ENCODE measurements at places on chromosomes 3 and 15.

DNA sequence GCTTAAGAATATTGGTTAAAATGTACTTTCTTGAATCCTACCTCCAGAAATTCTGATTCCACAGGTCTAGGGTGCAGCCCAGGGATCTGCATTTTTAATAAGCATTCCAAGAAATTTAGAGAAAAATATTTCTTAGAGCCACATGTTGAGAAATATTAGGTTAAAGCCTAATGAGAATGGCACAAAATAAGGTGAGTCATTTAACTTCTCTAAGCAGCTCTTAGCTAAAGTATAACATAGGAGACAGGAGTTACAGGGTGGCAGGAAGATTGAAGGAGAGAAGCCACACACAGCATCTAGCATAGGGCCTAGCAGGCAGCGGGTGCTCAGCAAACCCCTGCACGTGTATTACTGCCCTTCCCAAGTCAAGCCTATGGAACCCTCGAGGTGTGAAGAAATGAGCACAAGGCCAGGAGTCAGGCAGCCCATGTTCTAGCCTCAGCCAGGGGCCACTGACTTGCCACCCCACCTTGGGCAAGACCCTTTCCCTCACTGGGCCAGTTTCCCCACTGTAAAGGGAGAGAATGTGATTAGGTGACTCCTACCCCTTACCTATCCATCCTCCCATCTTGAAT, 197.1 kb upstream of the TLE3 start:
- no peak for DNase-seq
- H3K36me3 ChIP-seq, result no peaks in the 10 kb centered on the region
- H3K4me1 ChIP-seq, result no peaks in the 10 kb centered on the region
- H3K27me3 ChIP-seq, result no peaks in the 10 kb centered on the region
- no peak overlapping the region for H3K27ac ChIP-seq
- no peak overlapping the region for H3K4me3 ChIP-seq

- DNase-seq, result no peak
- no peaks in the 10 kb centered on the region for H3K4me1 ChIP-seq
- no peaks in the 10 kb centered on the region for H3K36me3 ChIP-seq
- no peak overlapping the region for H3K27ac ChIP-seq
- no peaks in the 10 kb centered on the region for H3K27me3 ChIP-seq
- H3K4me3 ChIP-seq, result no peak overlapping the region
These were observed 31.7 kb upstream of the CMTM7 start for GRCh38 chr3:32359766-32360492.

DNA sequence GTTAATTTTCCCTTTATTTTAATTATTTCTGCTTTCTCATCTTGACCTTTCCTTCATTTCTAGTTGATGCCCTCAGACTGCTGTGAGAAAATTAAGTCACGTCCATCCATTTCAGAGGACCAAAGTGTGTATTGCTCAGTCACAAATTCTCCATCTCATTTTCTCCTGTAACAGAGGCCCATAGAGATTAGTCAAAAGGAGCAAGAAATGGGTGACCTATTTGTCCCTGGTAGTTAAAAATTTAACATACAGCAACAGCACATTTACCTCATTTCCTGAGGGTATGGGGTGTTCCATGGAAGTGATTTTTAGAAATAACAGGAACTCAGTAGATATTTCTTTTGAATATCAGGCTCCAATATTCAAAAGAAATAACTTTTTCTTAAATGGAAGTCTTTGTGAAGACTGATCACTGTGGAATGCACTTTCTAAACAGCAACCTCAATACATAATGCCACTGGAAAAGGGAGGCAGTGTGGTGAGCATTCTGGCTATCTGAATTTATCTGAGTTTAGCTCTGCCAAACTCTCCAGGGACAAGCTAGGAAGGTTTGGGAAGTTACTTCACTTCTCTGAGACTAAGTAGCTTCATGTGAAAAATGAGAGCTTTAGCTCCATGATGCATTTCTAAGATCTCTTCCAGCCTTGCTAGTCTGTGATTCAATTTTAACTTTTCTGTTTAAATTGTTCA, 808.2 kb downstream of the SQOR start:
- no peak overlapping the region for H3K27ac ChIP-seq
- H3K36me3 ChIP-seq, result no peaks in the 10 kb centered on the region
- H3K4me1 ChIP-seq, result no peaks in the 10 kb centered on the region
- H3K27me3 ChIP-seq, result no peaks in the 10 kb centered on the region
- no peak for DNase-seq
- no peak overlapping the region for H3K4me3 ChIP-seq

- H3K4me1 ChIP-seq, result no peaks in the 10 kb centered on the region
- no peak overlapping the region for H3K4me3 ChIP-seq
- H3K36me3 ChIP-seq, result no peaks in the 10 kb centered on the region
These were observed 118.3 kb upstream of the FOXB1 start for GRCh38 chr15:59885832-59886231.

GRCh38 chr3:134341389-134341788, 32.9 kb downstream of the AMOTL2 start:
- H3K27me3 ChIP-seq, result no peaks in the 10 kb centered on the region
- no peak overlapping the region for H3K4me3 ChIP-seq
- H3K27ac ChIP-seq, result no peak overlapping the region
- no peaks in the 10 kb centered on the region for H3K4me1 ChIP-seq
- no peak for DNase-seq

DNA sequence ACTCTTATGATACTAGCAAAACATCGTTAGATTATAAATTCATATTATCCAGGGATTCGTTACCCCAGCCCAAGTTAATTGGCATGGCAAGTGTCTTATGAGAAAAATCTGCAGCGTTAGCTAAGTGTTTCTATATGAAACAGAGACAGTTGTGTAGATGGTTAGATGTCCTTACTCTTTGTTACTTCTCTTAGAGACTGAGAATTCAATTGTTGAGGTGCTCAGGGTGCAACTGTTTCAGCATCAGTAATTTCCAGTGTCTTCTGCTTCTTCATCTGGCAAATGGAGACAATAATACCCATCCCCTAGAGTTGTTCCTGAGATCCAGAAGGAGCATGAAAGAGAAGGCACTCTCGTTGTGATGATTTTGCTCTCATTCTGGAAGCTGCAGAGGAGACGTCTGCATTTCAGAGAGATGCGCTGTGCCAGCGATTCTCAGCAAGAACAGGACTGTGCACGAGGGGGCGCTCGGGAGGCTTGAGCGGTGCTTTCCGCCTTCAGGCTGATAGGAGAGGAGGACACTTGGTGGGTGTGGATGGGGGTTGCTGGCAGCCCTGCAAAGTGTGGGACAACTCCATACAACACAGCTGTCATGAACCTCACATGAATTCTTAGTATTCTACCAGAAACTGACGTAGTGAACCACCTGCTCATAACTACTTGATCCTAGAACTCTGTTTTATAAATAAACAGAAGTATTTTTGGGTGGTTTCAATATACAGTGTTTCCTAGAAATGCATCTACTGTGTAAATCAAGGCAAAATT, 39.7 kb upstream of the SPSB4 start:
- no peak overlapping the region for H3K27ac ChIP-seq
- DNase-seq, result peak; percentile 63
- no peaks in the 10 kb centered on the region for H3K36me3 ChIP-seq
- H3K27me3 ChIP-seq, result no peaks in the 10 kb centered on the region
- H3K4me3 ChIP-seq, result no peak overlapping the region

- no peaks in the 10 kb centered on the region for H3K36me3 ChIP-seq
- H3K27me3 ChIP-seq, result no peaks in the 10 kb centered on the region
- H3K4me3 ChIP-seq, result no peak overlapping the region
- DNase-seq, result no peak
These were observed 25.1 kb downstream of the ALDH1L1 start for GRCh38 chr3:126155280-126155640.

GRCh38 chr3:76349715-76350480, 564.5 kb upstream of the ZNF717 start:
- no peak overlapping the region for H3K27ac ChIP-seq
- no peak for DNase-seq
- no peak overlapping the region for H3K4me3 ChIP-seq
- H3K36me3 ChIP-seq, result no peaks in the 10 kb centered on the region
- no peaks in the 10 kb centered on the region for H3K27me3 ChIP-seq

- no peaks in the 10 kb centered on the region for H3K27me3 ChIP-seq
- H3K36me3 ChIP-seq, result no peaks in the 10 kb centered on the region
- peak overlapping the region; percentile 65 for H3K4me3 ChIP-seq
- H3K27ac ChIP-seq, result peak overlapping the region; percentile 95
- DNase-seq, result peak; percentile 57
These were observed 624 bp downstream of the AKAP13 start for GRCh38 chr15:85380812-85381642.

DNA sequence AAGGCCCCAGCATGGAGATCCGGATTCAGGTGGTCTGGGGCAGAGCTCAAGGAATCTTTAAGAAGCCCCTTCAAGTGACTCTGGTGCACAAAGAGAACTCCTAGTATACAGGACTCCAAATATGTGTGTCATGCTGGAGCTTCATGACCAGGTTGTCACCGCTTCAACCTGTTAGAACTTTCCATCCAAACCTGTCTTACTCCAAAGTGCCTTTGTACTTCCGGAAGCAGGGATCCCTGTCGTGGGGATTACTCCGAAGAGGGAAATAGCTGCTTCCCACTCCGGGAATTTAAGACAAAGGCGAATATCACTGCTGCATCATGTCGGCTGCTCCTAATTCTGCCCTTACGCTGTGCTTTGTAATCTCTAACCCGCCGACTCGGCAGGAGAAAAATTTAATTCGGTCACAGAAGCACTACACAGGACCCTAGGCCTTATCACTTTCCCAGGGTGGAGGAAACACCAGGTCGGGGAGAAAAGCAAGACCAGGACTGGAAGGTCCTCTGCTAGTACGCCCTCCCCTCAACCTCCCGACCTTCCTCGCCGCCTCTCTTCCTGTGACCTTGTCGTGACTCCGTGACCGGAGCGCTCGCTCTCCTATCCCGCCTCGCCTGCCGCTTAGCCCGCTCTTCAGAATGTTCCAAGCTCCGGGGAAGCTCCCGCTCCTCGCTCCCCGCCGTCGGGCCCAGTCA, 730 bp downstream of the HIGD1A start:
- H3K4me3 ChIP-seq, result peak overlapping the region; percentile 75
- peak overlapping the region; percentile 96 for H3K27ac ChIP-seq
- DNase-seq, result peak; percentile 33
- H3K4me1 ChIP-seq, result no peaks in the 10 kb centered on the region
- no peaks in the 10 kb centered on the region for H3K36me3 ChIP-seq

GRCh38 chr15:90709278-90709677, 7.9 kb upstream of the BLM start:
- H3K36me3 ChIP-seq, result no peaks in the 10 kb centered on the region
- no peak overlapping the region for H3K4me3 ChIP-seq
- DNase-seq, result no peak
- no peak overlapping the region for H3K27ac ChIP-seq
- H3K4me1 ChIP-seq, result no peaks in the 10 kb centered on the region
- H3K27me3 ChIP-seq, result no peaks in the 10 kb centered on the region

DNA sequence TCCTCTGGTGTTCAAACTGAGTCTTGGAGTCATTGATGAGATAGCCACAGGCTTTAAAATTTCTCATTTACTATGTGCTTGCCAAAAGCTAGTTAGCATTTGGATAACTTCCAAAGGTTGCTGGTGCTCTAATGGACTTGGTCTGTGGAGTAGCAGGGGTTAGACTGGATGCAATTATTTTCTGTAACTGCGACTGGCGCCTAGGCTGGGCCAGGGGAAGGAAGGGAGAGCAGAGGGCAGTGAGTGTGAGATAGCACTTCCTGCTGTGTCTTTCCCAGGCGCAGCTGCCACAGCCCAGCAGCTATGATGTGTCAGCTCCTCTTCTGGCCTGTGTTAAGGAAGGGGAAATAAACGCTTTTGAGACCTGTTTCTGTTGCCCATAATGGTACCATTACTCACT, 98.6 kb downstream of the MYRIP start:
- peak overlapping the region; percentile 12 for H3K27ac ChIP-seq
- no peaks in the 10 kb centered on the region for H3K36me3 ChIP-seq
- peaks cover 6% of the 10 kb centered on the region for H3K4me1 ChIP-seq
- no peak overlapping the region for H3K4me3 ChIP-seq
- no peaks in the 10 kb centered on the region for H3K27me3 ChIP-seq

DNA sequence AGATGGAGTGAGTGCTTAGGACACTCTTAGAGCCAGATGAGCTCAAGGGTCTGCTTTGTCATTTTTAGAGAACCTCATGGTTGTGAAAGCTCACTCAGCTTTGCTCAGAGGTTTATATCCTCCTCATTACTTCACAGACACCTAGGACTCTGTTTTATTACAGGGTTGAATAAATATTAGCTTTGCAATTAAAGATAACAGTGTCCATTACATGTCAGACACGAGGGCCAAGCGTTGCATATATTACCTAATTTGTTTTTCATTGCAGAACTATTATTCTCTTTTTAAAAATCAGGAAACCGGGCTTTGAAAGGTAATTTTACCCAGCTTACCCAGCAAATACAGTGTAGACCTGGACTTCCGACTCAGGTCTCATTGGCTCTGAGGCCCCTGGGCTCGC, 16.1 kb downstream of the MAP6D1 start:
- no peaks in the 10 kb centered on the region for H3K36me3 ChIP-seq
- H3K4me1 ChIP-seq, result no peaks in the 10 kb centered on the region
- no peaks in the 10 kb centered on the region for H3K27me3 ChIP-seq
- no peak for DNase-seq

DNA sequence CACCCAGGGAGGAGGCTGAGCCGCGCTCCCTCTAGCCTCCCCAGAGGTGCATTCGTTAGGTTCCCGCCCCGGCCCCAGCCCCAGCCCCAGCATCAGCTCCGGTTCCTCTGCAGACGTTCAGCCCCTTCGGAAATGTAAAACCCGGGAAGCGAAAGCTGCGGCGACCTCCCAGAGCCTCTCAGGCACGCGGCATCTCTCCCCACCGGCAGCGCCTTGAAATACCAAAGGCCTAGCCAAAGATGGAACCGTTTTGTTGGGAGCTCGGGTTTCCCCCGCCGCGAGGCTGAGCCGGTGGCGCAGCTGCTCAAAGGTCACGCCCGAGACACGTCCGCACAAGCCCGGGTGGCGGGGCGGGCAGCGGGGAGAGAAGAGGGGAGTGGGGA, 77.8 kb upstream of the HES1 start:
- peak; percentile 38 for DNase-seq
- H3K4me3 ChIP-seq, result peak overlapping the region; percentile 29
- H3K27ac ChIP-seq, result no peak overlapping the region
- H3K36me3 ChIP-seq, result no peaks in the 10 kb centered on the region
- no peaks in the 10 kb centered on the region for H3K4me1 ChIP-seq
- no peaks in the 10 kb centered on the region for H3K27me3 ChIP-seq

DNA sequence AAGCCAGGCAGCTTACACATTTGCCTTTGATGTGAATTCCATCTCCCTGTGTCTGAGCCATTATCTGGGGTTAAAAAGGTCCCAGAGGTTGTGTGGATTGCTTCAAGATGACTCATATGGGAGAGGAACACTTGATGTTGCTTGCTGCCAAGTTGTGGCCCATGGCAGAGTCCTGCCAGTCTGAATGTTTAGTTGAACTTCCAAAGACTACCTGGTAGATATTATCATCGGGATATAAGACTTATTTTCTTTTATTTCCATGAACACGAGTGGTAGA, 85.6 kb downstream of the TJP1 start:
- no peaks in the 10 kb centered on the region for H3K27me3 ChIP-seq
- H3K4me3 ChIP-seq, result no peak overlapping the region
- no peak for DNase-seq
- H3K27ac ChIP-seq, result no peak overlapping the region

GRCh38 chr3:55661141-55661540, 174.0 kb upstream of the WNT5A start:
- H3K4me1 ChIP-seq, result no peaks in the 10 kb centered on the region
- no peak overlapping the region for H3K27ac ChIP-seq
- no peak overlapping the region for H3K4me3 ChIP-seq
- no peaks in the 10 kb centered on the region for H3K27me3 ChIP-seq

All from uterus (tissue), 4 donors.